ENCODE measurements at places on chromosomes 7 and 10.

DNA sequence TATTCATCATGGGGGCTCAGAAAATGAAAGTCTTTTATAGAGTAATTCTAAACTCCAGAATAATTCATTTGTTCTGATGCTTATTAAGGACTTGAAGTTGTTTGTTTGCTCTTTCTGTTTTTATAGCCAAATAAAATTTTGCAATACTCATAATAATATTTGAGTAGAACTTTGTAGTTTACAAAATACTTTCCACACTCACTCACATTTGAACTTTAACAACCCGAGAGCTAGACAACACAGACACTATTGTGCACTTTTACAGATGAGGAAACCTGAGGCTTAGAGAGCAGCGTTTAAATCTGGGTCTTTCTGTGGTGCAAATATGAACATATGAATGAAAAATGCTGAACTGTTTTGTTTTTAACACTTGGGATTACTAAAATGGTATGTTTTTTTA, 126.8 kb downstream of the KAT6B start:
- no peak for DNase-seq

DNA sequence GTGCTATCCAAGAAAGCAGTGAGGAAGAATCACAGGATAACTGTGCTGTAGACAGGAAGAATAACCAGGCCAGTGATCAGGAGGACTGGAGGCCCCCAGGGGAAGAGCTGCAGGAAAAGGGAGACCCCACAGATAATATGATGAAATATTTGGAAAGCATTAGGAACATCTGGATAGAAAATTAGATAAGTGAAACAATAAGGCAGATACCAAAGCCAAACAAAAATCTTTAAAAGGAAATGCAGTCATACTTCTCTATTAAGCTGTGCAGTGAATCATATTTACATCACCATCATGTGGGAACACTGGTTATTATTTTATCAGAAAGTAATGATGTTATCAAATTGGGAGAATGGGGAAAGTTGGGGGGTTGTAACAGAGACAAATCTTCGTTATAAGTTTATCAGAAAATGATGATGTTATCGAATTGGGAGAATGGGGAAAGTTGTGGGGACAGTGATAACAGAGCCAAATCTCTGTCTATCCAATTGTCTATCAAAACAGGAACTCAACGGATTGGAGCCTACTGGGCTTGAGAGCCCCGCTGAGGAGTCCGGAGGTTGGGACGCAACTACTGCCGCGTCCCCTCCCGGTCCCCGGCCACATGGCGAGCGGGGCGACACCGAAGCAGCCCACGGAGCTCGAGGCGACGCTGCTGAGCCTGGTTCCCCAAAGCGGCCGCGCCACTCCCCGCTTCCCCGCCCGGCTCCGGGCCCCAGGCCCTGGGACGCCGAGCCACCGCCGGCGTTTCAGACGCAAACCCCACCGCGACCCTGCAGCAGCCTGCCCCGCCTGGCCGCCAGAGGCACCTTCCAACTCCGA, 14.0 kb upstream of the RALA start:
- DNase-seq: peak; percentile 86

- DNase-seq: no peak
These were observed 37.5 kb upstream of the PTN start for GRCh38 chr7:137381045-137381444.

GRCh38 chr7:33432821-33433220, 303.5 kb downstream of the BBS9 start:
- no peak for DNase-seq

GRCh38 chr10:11395581-11396310, 215.7 kb downstream of the USP6NL start:
- no peak for DNase-seq
